ENCODE measurements at places on chromosomes 16 and 17.
A peak's percentile ranks its signal among the peaks of the same experiment; 100 is the strongest.

DNA sequence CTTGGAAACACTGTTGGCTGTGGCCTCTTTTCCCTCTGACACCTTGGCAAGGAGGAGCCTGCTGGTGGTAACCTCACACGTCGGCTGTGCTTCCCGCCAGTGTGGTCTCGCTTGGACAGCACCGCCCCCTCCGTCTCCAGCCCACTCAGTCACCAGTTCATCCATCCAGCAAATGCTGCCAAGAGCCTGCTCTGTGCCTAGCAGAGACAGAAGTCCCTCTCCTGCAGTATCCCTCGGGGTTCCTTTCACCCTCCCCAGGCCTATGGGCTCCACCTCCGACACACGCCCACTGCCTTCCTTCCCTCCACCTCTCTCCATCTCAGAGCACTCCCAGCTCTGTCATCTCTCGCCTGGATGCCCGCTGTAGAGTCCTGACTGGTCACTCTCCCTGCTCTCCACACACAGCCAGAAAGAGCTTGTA lies 12.3 kb downstream of the CACNG4 start:
- no peak for DNase-seq

- no peak for DNase-seq
These were observed 13.4 kb downstream of the HSPB9 start for GRCh38 chr17:42135664-42136653.

DNA sequence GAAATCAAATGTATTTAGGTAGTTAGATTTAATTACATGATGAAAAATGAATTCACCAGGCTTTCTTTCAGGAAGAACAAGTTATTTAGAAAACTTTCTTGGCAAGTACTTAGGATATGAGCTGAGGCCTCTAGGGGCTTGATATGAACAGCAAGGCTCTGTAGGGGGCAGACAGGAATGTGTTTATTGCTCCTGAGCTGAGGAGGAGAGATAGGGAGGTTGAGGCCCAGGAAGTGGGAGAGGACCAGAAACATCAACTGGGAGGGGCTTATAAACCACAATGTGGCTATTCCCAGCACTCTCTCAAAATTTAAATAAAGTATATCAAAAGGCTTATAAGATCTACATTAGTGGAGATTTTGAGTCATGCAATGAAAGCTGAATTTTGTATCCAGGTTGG lies 154.0 kb upstream of the MAF start:
- no peak for DNase-seq

DNA sequence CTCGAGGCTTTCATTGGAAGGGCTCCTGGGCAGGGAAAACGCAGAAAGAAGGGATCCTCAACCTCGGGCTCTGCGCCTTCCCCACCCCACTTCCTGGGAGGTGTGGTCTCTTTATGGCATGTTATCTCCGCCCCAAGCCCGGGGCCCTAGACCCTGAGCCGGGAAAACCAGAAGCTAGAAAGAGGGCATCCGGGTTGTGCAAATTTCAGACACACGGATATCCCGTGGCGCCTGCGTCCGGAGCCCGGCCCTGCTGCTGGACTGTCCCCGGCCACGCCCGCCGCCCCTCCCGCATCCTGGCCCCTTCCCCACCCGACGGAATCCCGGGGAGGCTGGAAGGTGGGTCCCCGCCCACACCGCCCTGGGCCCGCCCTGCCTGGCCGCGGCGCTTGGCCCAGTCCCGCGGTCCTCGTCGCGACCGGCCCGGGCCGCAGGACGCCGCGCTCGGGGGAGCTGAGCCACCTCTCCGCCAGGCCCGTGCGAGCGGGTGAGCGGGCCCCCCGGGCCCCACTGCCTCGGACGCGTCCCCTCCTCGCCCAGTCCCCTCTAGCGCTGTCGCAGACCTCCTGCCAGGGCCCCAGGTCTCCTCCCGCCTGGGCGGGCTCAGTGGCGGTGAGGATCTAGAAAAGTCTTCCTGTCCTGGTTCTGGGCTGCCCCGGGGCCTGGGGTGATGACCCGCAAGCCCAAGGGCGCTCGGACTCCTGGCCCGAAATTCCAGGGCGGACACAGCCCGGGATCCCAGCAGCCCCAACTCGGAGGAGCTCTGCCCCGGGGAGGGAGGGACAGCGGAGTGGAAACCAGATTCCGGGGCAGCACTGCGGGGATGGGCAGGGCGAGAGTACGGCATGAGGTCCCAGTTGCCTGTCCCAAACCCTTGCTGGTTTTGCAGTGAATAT lies at the start of gene SLC16A5:
Gene SLC16A5 (plus strand): TSS at position 397 of the 896 bp plus-strand sequence. CDS start 5,683 bp downstream, outside the sequence.
- DNase-seq: no peak

DNA sequence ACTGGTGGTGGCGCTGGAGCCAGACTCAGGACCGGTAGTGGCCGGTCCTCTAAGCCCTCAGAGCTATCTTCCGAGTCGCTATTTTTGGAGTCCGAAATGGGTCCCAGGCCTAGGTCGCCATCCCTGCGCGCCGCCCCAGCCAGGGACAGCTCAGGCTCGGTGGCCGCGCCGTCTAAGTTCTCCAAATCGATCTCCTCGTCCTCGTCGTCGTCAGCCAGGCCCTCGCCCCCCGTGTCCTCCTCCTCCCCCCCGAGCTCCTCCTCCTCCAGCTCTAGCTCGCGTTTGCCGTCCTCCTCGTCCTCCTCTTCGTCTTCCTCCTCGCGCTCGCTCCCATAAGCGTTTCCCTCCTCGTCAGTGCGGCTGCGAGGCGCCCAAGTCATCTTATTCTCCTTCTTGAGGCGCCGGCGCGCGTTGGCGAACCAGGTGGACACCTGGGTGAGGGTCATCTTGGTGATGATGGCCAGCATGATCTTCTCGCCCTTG lies 1.6 kb downstream of the IRX3 start:
- no peak for DNase-seq

GRCh38 chr17:34178092-34178491 lies 77.0 kb upstream of the CCL2 start:
- no peak for DNase-seq

DNA sequence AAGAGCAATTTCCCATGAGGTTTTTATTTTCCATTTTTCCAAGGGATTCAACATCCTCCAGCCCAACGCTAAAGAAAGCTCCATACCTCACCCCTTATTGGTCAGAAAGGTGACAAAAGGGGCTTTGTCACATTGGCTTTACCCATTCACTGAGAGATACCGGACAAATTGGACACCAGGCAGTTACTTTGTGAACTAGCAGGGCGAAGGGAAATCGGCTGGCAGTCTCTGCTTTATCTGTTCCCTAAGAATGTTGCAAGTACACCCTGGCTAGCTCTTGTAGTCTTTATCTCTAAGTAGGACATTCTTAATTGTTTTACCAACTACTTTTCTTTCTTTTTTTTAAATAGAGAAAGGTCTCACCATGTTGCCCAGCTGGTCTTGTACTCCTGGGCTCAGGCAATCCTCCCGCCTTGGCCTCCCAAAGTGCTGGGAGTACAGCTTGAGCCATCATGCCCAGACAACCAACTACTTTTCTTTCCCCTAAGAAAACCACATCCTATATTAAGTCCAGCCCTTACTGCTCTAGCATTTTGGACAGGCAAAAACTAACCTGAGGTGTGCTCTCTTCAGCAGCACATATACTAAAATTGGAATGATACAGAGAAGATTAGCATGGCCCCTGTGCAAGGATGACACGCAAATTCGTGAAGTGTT lies 16.8 kb downstream of the PRPSAP1 start:
- DNase-seq: no peak

- no peak for DNase-seq
These were observed 6.9 kb downstream of the IFT20 start for GRCh38 chr17:28328325-28328724.

GRCh38 chr17:31757097-31757496 lies 101.9 kb downstream of the COPRS start:
- DNase-seq: no peak

- no peak for DNase-seq
These were observed 55.9 kb downstream of the MFSD11 start for GRCh38 chr17:76793775-76794174.

- DNase-seq: no peak
These were observed 115.3 kb downstream of the SLC39A11 start for GRCh38 chr17:72976971-72977770.

DNA sequence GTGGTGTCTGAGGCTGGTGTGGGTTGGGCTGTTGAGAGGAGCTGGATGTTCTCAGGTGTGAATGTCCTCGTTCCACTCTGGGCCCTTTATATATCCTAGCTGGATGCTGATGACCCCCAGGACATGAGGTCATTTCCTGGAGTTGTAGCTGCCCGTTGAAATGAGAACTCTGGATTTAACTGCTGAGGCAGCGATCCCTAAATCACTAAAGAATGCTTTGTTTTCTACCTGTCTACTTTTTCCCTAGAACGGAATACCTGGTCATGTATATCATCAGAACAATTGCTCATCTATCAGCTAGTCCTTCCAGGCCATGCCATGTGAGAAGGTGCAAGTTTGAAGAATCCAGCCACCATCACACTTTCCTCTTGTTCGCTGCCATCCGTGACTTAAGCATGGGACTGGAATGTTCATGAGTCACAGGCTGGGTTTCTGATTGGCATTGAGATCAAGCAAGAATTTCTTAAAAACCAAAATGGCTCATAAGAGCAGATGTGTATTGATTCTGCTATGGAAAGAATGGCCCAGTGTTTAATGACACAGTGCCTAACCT lies at the start of gene KRTAP2-3:
Gene KRTAP2-3 (minus strand): TSS at position 63 of the 553 bp plus-strand sequence. CDS start 64 bp downstream, outside the sequence.
- DNase-seq: no peak

DNA sequence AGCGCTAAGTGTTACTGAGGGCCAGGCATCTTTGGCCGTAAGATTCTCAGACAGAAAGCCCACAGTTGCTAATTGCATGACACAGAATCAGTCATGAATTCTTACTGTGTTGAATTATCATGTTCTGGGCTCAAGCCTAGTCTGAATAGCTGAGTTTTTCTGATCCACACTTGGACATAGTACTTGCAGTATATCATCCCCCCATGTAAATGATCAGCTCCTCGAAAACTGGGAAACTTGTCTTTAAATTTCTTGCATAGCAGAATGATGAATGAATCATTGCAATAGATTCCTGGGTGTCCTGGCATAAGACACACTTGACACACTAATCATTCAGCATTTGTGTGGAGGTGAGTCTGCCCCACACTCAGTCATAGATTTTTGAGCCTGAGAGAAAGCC lies 2.2 kb downstream of the MLYCD start:
- no peak for DNase-seq

DNA sequence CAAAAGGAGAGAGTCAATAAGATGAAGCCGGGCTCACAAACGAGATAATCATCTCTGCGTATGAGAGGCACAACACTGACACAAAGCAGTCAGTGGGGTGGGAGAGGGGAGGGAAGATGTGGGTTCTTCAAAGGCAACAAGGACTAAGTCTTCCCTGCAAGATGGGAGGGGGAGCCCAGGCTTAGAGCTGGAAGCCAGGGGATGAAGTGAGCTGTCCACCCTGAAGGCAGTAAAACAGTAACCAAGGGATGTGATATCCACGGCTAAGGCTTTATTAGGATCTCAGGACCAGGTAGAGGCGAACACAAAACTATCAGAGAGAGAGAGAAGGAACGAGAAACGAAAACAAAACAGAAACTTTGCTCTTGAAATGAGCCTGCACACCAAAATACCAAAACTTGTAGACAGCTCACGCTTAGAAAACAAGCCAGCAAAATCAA lies 115.9 kb downstream of the DYNLRB2 start:
- peak; percentile 15 for DNase-seq

- DNase-seq: no peak
These were observed 10.7 kb upstream of the LCAT start for GRCh38 chr16:67954421-67955196.

DNA sequence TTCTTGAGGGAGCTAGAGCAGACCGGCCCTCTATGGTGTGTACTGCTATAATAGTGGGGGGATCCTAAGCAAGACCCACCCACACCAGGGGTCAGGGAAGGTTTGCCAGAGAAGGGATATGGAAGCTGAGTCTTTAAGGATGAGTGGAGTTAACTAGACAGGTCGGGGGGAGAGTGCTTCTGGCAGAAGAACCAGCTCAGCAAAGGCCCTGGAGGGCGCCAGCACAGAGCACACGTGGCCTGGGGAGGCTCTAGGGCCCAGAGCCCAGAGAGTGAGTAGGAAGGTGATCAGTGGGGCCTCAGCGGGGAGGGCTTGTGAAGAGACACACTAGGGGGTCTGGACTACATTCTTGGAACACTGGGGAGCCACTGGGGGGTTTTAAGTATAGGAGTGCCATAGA lies 21.1 kb downstream of the NGFR start:
- no peak for DNase-seq

- DNase-seq: no peak
These were observed 68.0 kb upstream of the GAS7 start for GRCh38 chr17:10266296-10266876.

DNA sequence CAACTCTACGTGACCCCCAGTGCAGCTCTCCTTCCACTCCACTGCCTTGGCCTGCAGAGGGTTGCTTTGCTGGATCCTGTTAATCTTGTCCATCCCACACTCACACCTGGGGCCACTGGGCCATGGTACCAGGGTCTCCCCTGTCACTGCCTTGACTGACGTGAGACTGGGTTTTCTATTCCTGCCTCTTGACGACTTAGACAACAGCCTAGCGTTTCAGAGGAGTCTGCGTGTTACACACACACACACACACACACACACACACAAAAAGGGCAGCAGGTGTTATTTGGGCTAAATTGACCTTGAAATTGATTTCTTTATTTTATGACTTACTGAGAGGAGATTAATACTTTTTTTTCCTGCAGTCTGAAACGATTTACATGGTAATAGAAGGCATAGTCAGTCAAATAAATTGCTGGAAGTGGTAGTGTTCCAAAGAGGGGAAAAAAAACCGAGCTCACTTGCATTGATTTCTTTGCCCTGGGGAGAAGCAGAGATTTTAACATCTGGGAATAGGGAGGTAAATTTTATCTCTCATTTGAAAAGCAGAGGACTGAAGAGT lies 492.3 kb upstream of the EEF2KMT start:
- no peak for DNase-seq

DNA sequence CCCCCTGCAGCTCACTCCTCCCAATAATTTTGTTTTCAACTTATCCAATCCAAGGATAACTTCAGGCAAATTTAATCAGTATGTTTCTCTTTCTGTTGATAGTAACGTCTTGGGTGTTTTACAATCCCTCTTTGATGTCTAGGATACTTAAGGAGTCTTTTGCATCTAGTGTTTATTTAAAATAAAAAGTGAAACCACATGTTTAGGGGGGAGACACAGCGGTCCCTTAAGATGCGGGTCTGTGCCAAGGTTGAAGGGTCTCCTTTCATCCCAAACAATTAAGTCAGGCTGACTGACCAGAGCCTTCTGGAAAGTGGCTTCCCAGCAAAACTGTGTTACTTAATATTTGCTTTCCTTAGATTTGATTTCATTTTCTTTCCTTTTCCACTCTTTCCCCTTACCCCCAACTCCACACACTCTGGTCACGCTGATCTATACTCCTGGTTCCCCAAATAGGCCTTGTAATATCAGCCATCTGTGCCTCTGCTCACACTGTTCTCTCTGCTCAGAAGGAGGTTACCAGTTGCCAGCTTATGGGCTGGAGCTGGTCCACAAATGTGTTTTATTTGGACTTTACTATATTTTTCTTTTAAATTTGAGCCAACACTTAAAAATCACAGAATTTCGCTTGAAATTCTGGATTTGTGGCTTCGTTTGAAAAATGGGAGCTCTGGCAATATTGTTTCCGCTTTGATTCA lies 11.2 kb downstream of the ANKS4B start:
- DNase-seq: no peak

DNA sequence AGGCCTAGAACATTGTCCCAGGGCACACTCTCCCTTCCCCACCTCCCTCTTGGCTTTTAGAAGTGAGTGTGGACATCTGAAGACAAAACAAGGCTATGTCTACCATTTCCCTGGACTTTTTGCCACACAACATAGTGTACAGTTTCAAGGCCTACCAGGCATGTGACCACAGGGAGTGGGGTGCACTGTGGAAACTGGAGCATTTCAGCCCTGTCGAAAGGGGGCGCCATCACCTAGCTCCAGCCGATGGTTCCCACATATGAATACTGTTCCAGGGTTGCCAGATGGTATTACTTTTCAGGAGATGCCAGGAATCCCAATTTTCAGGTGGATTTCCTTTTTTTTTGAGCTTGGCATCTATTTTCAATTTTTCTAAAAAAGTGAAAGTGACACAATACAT lies 140.7 kb downstream of the KATNIP start:
- DNase-seq: no peak

Data from T follicular helper cell (primary cell).